T-helper 1 cell treated with Interleukin-12 subunit alpha and Interleukin-12 subunit beta and Interleukin-4 antibody, amounts not matched to agents 30 ng/mL and 1 ng/mL, for 36 hours (primary cell): ENCODE measurements at places on chromosomes 6 and 20. TPM values are rescaled to one million over a fixed set of nuclear protein-coding genes. Genes with fewer than 3 reads are reported as not detected.

Gene TRIM27
- 64.1 and 64.7 TPM in 2 replicates for total RNA-seq

Gene CLDN20
- total RNA-seq: not detected in 2 replicates

Gene C6orf141
- total RNA-seq: not detected in 2 replicates

Gene SLC12A5
- 0.49 and 0.88 TPM in 2 replicates for total RNA-seq

Gene DDO
- not detected in 2 replicates for total RNA-seq

Gene ARMC12
- 0.66 and 0.88 TPM in 2 replicates for total RNA-seq

Gene CCN2
- total RNA-seq: not detected in 2 replicates

Gene HDGFL1
- total RNA-seq: not detected in 2 replicates

Gene FKBP1C
- total RNA-seq: 1.9 and 2.0 TPM in 2 replicates

Gene HNF4A
- total RNA-seq: not detected in 2 replicates

Gene PTPRT
- not detected in 2 replicates for total RNA-seq

Gene PNPLA1
- not detected in 2 replicates for total RNA-seq

Gene CAGE1
- 0.07 TPM in 1 of 2 replicates, not detected in the other for total RNA-seq

Gene SPTLC3
- total RNA-seq: 0.22 and 0.39 TPM in 2 replicates

Gene CPNE5
- 2.7 and 3.2 TPM in 2 replicates for total RNA-seq

Gene TAGAP
- total RNA-seq: 42.2 and 43.7 TPM in 2 replicates

Gene HLA-DOA
- total RNA-seq: 5.8 and 8.4 TPM in 2 replicates

Gene EYS
- not detected in 2 replicates for total RNA-seq

Gene SLC17A1
- 0.15 TPM in 1 of 2 replicates, not detected in the other for total RNA-seq

Gene PRRT1
- 0.32 and 0.63 TPM in 2 replicates for total RNA-seq

Gene C6orf62
- total RNA-seq: 118 and 123 TPM in 2 replicates

Gene IL17A
- not detected in 2 replicates for total RNA-seq

Gene KCNK15
- 0.15 and 0.25 TPM in 2 replicates for total RNA-seq
